ENCODE measurements at places on chromosomes 2 and 18.

DNA sequence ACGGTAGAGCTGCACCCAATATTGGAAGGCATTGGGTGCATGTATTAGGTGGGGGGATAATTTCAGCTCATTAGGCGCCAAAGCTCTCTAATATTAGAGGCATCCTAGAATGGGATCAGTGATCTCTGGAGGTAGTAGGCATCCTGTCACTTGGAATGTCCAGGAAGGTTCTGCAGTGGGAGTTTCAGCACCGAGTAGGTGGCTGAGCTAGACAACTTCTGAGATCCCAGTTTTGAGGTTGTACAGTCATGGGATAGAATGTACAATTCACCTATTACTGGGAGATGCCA lies 210.9 kb downstream of the MYCN start:
- DNase-seq = no peak

- no peak for DNase-seq
Measured at GRCh38 chr2:207920321-207920720, 105.0 kb downstream of the PLEKHM3 start.

DNA sequence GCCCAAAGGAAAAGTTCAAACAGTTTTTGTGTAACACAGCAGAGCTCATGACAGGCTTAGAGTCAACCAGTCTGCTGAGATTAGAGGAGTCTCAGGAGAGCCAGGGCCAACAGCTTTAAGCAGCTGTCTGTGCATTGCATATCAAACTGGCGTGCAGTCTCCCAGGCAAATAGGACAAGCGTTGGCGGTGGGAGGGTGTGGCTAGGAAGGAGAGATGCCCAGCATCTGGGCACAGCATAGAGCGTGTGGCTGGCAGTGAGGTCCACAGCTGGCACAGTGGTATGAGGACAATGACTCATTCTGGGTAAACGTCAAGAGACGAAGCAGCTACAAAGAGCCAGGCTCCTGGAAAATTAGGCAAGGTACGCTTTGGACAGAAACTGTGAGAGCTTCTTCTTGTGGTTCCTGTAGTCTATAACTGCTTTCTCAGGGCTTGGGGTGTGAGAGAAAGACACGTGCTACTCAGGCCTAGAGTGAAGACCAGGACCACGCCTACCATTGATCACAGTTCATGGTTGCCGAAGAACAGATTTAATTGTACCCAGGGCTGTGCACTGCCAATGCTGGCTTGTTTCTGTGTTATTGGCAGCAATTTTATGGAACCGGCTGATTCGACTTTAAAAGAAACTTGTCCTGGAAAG lies 14.8 kb downstream of the ZAP70 start:
- no peak for DNase-seq

GRCh38 chr18:49878567-49879270 lies 65.4 kb upstream of the ACAA2 start:
- DNase-seq = no peak

DNA sequence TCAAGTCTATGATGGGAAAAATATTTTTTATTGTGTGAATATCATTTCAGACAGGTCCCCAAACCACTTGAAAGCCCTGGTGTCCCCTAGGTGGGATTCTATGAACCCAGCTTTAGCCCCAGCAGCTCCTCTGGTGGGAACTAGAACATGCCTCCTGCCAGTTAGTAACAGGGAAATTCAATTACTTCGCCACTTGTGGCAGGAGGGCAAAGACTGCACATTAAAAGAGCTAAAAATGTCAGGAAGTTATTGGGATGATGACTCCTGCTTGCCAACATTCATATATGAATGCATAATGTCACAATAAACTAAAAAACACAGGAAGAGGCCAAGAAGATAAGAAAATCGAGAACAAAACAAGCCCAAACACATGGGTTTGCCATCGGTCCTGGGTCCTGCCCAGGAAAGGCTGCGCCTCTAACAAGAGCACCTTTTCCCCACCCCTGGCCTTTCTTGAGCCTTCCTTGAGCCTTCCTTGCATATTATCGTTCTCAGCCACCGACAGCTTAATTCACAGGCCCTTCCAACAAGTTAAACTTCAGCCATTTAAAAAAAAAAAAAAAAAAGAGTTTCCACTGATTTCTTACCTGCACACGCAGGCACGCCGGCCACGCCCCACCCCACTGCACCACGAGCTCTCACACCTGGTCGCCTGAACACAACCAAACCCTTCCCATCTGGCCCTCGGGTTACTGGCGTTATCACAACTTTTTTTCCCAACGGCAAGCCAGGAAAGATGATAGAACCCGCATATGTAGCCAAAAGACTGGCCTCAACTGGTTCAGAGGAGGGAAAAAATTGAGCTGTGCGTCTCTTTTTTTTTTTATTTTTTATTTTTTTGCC lies 23.4 kb downstream of the BCL11A start:
- DNase-seq = no peak

DNA sequence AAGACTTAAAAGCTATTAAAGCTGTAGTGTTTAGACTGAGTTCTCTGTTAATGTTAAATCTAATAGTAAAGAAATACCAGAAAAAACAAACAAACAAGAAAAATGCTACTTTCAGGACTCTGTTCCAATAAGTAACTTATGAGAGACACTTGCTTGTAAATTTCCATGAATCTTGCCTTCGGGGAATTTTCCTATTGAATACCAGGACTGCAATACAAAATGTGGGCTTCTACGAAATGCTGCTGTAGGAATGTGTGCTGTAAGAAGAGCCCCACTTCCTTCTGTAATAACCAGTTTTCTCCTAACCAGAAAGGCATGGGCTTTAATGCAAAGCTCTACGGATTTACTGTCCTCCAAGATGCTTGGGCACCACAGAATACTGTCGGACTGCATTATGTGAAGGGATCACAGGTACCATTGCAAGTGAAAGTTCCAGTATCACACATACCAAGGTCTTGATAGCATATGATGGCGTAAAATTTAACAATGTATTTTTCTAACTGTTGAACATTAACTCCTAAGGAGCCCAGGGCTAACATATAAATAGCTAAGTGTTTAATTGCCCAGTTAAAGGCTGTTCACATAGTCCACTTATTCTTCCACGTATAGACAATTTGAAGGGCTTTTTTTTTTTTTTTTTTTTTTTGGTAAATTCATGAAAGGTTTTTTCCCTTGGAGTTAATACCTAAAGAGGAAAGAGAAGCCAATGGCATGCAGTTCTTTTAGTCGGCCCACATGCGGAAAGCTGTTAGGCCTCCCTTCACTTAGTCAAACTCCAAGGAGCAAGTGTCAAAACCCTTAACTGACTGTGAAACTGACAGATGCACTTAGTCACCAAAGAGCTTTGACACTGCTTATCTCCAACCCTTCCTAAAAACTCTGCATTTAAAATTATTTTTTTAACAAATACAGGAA lies 564.0 kb upstream of the POU3F3 start:
- no peak for DNase-seq

DNA sequence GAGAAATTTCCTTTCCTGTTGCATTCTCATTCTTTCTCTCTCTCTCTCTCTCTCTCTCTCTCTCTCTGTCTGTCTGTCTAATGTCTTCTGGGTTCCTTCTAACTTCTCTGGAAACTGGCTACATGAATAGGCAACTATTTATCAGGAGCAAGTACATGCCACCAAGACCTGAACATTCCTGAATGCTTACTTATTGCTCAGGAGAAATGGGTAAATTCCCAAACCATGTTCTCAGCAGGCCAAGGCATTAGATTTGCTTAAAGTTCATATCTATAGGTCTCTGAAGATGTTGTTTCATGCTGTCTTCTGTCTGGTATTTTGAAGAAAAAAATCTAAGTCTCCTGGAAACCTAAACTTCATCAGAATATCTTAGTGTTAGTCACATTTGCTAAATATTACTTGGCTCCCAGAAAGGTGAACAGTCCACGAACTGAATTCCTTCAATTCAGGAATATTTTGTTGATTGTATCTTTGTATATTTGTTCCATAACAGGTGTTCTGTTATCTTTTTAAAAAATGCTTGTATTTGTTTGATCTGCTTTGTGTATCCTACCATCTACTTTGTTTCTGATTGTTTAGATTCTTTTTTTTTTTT lies 77.2 kb upstream of the FIGN start:
- DNase-seq = no peak

DNA sequence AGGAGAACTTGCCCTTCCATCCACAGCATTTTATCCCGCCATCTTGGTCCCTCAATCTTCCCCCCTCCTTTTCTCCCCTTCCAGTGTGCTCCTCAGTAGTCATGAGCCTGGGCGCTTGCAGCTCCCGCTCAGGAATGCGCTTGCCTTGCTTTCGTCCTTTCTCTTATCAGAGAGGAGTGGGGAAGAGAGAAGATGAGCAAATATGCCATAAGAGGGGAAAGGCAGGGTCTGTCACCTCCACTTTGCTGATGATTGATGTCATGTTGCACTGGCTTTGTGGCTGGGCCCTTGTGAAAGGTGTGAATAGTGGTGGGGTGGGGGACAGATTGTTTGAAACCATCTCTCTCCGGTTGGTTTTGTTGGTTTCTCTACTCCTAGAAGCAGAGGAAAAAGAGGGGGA lies 569.3 kb downstream of the TNS1 start:
- DNase-seq = no peak

- DNase-seq = no peak
Measured at GRCh38 chr2:25437881-25438662, 96.3 kb upstream of the DNMT3A start.

GRCh38 chr18:32730068-32730467 lies 42.8 kb downstream of the KLHL14 start:
- peak; percentile 84 for DNase-seq

Measured in NCI-H1417 (cell line).